ENCODE measurements at places on chromosomes 5 and 9.

DNA sequence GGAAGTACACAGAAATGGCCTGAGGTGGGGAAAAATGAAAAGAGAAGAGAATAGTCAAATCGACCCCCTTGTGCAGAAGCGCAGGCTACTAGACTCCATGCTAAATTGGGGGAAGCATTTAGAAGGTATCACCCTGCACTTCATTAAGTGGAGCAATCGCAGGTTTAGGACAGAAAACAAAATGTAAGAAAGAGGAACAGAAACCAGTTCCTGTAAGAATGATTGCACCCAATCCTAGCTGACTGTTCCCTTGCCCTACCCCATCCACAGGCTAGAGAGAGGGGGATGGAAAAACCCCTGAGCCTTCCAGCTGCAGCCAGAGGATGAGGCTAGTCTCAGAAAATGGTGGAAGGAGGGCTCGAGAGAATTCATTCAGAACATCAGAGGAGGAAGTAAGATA, 23.9 kb upstream of the PPP1R2B start:
- DNase-seq: no peak

- no peak for DNase-seq
These were observed 1043.2 kb downstream of the CDH18 start for GRCh38 chr5:18944771-18945170.

DNA sequence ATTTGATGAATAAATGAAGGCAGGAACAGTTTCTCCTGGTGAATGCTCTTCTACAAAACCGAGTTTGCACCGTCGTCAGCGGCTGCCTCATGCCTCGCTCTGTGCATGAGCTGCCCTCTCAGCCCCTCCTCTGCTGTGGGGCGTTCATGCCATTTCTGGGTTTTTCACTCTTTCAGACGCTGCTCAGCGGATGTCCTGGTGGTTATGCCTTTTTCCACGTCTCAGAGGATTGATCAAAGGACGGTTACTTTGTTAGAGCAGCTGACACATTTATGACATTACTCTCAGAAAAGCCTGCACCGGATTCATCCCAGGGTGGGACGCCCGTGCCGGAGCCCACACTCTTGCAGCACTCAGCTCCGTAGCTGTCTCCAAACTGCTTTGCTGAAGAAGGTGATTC, 195.9 kb upstream of the PPP1R26 start:
- no peak for DNase-seq

DNA sequence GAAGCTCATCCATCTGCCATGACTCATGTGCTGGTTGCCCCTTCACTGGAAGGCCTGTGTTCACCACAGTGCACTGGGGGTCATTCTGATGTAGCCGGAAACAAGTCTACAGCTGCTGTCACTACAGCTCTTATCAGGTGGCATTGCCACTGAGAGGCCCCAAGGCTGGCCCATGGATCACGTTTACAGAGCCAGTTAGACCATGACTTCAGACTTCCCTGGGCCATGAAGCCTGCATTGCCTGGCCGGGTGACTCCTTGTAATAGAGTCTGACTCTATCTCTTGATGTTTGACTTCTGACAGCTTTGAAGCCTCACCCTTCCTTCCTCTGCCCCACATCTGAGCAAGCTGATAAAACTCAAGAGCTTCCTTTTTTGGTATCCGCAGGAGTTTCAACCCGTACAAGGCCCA, 473.5 kb upstream of the DAP start:
- DNase-seq: no peak

GRCh38 chr9:86940774-86941173, 6.5 kb downstream of the GAS1 start:
- DNase-seq: no peak

GRCh38 chr5:140246378-140247122, 56.4 kb downstream of the PFDN1 start:
- DNase-seq: no peak

Data from stimulated activated CD4-positive, alpha-beta T cell treated with anti-CD3 and anti-CD28 coated beads, TNF-alpha, amount 100 ng/mL, for 4 hours (primary cell).